COLO829 (cell line): ENCODE measurements at places on chromosomes 6 and 20.

GRCh38 chr6:132818404-132819359 is 4.3 kb downstream of the RPS12 start:
- no peak for DNase-seq

DNA sequence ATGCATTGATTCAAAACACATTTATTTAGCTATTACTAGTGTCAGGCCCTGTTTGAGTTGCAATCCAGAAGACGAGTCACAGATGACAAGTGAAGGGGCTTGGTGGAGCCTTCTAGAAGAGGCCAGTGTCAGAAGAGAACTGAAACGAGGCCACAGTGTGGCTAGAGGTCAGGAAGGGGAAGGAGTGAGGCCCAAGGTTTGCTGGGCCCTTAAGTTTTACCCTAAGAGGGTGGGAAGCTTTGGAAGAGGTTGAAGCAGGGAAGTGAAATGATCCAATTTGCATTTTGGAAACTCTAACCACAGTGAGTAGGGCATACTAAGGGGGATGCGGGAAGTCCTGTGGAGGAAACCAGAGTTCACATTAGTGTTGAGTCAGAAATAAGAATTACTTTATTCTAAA is 25.0 kb downstream of the TTK start:
- DNase-seq, result no peak

DNA sequence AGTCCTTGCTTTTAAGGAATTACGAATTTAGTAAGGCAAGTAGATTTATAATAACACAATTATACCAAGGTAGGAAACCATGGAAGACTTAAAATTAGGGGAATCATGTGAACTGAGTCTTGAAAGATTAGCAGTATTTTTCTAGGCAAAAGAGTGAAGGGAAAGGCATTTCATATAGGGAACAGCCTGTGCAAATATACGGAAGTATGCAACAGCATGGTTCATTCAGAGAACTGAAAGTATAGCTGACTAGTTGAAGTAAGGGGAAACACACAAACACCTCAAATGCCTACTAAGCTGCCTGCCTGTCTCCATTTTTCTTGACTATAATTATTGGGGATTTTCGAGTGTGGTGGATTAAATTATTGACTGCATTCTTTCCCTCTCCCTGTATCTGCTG is 39.0 kb upstream of the ECHDC1 start:
- no peak for DNase-seq

DNA sequence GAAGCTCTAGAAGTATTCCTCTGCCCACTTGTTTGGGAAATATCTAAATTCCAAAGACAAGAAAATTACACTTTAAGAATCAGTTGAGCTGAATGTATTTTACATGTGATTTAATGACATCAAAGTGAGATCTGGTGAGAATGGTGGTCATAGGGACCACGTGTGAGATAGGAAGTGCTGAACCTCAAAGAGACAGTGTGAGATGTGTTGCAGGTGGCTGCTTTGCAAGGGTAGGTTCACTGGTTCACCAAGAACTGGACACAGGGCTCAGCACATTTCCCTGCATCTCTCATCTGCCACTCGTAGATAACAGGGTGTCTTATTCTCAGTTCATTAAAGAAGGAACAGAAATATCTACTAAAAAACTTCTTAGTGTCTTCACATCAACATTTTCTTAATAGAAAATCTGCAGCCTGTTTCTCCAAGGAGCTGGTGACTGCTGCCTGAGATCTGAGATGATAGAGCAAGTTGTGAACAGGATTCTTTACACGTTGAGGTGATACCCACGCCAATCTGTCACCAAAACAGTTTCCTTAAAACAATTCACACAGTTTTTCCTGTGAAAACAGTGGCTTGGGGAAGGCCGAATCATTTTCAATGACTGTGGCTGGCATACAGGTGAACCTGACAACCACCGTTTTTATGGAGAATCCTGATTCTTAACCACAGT is 7.2 kb downstream of the CCR6 start:
- no peak for DNase-seq

DNA sequence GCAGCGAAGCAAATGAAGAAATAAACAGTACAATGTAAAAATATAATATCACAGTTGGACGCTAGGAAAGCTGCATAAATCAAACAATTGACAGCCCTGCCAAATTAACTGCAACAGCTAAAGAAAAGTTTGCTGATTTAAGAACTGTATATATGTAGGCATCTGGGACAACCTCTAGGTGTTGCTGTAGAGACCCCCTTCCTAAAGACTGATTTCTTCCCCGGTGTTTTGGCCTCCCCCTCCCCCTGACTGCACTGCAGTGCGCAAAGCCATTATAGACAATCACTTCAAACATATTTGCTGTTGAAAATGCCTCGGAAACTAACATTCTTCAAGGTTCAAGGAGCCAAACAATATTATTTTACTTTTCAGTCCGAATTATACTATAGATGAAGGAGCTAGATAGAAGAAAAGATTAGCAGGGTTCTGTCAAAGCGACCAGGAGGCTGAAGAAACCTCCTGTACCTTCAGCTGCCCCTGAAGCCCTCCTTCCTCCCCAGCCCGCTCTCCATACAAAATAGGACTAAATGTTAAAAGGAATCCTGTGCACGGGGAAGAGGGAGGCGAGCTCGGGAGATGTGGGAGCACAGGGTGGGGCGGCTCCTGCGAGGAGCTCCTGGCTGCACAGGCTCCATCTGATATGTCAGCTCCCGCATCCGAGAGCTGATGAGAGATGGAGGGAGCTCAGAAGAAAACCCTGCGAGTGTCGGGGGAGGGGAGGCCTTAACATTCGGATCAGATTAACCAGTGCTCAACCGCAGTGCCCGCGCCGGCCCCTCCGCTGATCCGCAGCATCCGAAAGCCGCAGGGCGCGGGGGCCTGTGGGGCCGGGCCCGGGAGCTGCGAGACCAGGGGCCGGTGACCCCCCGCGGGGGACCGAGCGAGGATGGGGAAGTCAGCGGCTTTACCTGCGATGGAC is 822 bp downstream of the ELOVL4 start:
- DNase-seq, result peak; percentile 7

DNA sequence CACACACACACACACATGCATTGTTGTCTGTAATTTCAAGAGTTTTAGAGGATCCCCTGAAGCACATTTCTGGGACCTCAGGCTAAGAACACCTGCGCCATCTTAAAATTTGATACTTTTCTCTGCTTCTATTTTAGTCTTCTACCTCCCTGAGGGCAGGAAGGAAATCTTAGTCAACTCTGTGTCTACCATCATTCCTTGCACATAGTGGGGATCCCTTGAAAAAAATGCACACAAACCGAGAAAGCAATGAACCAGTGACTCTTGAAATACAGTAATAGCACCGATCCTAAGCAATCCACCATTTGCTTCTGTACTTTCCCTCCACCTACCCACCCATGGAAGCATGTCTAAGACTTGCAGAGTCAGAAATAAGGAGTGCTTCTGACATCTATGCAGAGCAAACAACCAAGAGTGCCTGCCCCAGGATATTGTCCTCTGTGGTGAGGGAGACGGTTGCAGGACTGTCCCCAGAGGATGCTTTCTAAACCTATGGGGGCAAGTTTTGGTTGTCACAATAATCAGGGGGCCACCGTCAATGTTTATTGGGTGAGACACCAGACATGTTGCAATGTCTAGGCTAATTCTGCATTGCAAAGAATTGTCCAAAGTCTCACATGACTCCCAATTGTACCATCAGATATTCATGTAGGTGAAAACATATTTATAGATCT is 208.0 kb upstream of the TAB2 start:
- DNase-seq, result no peak

DNA sequence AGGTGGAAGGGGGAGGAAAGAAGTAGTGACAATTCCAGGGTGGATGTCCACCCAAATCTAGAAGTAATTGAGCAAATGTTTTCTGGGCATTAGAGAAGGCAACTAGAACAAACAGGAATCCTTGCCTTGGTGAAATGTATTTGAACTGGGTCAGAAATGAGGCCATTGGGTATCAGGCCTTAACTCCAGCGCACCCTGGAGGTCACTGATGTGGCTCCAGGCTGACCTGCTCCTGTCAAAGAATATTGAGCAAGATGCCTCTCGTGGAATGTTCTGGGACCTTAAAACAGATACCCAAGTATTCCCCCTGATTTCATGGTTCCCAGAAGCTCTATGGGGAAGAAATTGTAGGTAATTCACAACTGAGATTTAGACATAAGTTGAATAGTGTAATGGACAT is 6.9 kb downstream of the HLA-DPB1 start:
- DNase-seq, result peak; percentile 36

DNA sequence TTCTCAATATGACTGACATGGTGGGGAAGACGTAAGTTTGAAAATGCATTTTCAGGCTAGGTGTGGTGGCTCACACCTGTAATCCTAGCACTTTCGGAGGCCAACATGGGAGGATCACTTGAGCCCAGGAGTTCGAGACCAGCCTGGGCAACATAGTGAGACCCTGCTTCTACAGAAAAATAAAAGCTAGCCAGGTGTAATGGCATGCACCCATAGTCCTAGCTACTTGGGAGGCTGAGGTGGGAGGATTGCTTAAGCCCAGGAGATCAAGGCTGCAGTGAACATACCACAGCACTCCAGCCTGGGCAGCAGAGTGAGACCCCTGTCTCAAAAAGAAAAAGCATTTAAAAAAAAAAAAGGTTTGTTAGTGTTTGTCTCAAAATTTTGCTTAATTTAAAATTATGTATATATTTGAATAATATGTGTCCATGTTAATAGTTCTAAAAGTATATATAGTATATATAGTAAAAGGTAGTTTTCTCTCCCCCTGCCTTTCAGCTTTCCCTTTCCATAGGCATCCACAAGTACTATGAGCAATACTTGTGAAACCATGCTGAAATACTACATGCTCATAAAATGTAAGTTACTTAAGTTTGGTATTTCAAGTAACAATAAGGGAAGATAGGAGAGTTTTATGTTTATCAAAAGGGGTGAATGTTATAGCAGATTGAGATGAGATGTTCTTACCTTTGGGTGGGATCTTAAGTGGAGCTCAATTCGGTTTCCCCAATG is 15.1 kb downstream of the PTPRA start:
- DNase-seq, result no peak

DNA sequence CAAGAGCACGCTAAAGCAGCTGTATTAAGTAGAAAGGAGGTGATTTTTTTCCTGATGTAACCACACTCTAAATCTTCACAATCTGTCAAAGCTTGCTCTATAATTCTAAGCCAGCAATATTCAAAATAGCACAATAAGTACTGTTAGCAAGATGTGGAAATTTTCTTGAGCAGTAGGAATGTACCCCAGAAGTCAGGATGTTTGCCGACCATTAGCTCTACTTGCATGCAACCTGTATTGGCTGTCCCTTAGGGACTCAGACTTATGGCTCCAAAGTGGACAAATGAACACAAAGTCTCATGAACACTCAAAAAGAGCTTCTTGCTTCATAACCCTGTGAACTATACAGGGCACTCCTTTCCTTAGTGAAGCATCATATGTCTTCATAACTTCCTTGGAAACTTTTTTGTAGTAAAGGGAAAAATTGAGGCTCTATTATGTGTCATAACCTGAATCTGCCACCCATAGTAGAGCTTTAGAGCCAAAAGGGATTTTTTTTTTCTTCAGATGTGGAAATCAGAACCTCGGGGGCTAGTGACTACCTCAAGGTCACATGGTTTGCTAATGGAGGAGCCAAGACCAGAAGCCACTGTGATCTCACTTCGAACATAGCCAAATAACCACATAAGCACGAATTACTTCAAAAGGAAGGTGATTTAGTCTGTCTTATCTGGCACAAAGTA is 54.5 kb downstream of the ADGRG6 start:
- DNase-seq, result no peak

- no peak for DNase-seq
Measured at GRCh38 chr6:72789145-72789544, 167.3 kb downstream of the KCNQ5 start.

DNA sequence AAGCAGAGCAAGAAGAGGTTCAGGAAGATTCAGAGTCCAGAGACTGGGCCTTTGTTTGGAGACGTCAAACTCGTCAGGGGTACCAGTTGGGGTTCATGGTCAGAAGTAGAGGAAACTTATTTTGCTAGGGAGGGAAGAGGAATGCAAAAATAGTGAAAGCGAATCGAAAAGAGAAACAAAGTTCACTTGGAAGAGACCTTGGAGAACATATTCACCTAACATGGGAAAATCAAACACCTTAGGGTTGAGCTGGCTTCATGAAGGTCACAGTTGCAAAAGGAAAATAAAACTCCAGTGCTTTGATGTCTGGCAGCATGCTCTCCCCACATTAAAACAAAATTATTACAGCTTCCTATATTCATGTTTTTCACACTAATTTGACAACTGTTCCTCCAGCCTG is 440.4 kb downstream of the EPM2A start:
- no peak for DNase-seq

- peak; percentile 51 for DNase-seq
Measured at GRCh38 chr6:81241126-81242041, 511.1 kb downstream of the TENT5A start.

- DNase-seq, result no peak
Measured at GRCh38 chr6:155041741-155042279, 46.7 kb downstream of the TIAM2 start.

DNA sequence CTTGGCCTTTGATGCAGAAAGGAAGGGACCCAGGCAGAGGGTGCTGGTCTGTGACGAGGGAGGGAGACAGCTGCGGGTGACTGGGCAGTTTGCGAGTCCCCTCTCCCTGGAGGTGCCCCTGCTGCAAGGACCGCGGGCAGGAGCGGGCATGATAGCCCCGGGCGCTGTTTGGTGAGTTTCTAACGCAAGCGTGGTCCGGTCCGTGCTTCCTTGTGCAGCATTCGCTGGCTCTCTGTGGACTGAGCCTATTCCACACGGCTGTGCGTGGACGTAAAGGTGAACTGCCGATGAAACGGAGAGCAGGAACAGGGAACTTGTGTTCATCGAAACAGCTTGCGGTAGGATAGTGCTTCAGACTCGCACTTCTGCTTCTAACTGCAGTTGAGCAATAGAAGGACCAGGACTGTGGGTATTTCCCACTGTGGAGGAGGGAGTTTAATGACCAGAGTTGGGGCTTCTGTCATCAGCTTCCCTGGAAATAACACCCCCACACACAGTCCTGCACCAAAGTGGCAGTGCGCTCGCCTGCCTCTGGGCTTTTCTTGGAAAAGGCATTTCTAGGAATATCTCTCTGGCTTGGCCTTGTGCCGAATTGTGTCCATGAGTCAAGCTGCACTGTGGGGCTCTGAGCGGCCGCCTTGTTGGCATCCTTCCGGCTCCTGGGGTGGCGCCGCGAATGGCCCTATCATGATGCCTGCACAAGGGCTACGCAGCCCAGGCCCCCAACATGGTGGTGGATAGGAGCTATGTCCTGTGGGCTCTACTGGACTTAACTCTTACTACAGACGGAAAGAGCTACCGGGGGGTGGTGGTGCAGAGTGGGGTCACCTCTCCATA is 48.9 kb downstream of the DUSP22 start:
- DNase-seq, result no peak

GRCh38 chr20:50575865-50576720 is 65.9 kb downstream of the PTPN1 start:
- peak; percentile 49 for DNase-seq

DNA sequence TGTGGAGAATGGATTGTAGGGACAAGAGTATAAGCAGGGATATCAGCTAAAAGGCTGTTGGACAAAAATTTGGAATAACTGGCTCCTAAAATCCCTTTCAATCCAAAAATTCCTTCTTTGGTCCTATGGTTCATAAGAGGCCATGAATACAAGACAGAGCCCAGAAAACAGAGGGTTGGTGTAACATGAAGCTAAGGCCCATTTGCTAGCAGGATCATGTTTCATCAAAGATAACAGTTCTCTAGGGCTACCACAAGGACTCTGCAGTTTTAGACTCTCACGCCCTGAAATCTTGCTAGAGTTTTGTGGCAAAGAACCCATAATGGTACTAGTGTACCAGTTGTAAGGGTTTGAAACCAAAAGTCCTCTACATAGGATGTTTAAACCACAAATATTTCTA is 327.8 kb upstream of the TBX18 start:
- DNase-seq, result no peak
